ENCODE measurements at places on chromosomes 7 and 10.

- DNase-seq = no peak
Measured at GRCh38 chr7:48312151-48312550, 140.9 kb downstream of the ABCA13 start.

DNA sequence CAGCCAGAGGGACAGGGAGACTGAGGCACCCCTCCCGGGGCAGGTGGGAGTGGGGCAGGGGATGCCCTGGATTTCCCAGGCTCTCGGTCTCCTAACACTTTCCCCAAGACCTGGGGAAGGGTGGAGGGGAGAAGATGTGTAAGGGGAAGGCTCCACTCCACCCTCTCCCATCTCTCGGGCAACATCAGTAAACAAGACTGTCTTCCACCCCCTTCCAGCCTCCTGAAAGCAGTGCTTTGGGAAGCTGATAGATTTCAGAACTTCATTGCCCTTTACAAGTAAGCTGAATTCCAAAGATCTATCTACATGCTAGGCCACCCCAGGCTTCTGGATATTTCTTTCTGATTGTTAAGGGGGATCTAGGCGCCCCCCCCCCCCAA lies 3.7 kb downstream of the FLNC start:
- no peak for DNase-seq

DNA sequence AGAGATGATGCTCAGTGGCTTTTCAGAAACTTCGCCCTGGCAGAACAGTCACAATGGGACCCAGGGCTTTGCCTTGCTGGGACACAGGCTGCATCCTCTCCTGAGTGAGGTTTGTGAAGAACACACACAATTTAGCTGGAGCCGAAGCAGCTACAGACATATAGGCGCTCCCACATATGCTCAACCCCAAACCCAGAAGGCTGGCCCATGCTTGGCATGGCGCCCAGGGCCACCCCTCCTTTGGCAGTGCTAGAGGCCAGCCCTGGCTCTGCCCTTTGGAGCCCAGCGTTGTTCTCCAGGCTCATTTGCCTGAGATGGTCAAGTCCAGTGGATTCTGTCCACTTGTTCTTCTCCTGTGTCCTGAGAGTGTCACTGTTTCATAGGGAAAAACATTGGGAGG lies 94.4 kb downstream of the WDFY4 start:
- no peak for DNase-seq

- DNase-seq = no peak
Measured at GRCh38 chr7:29076631-29077030, 69.7 kb downstream of the CPVL start.

- DNase-seq = no peak
Measured at GRCh38 chr7:154482863-154483262, 430.7 kb downstream of the DPP6 start.

- no peak for DNase-seq
Measured at GRCh38 chr10:1174022-1174421, 117.8 kb downstream of the WDR37 start.

All from renal cortex interstitium (tissue), 15 donors.